ENCODE measurements at places on chromosomes 7 and 10. TPM values are rescaled to one million over a fixed set of nuclear protein-coding genes. Genes with fewer than 3 reads are reported as not detected.

TMEM213 gene
- 0.05 TPM for polyA plus RNA-seq

PRSS2 gene
- polyA plus RNA-seq: not detected

HOXA7 gene
- 11.4 TPM for polyA plus RNA-seq

SFR1 gene
- polyA plus RNA-seq: 7.0 TPM

SRRM3 gene
- 0.41 TPM for polyA plus RNA-seq

UCN3 gene
- polyA plus RNA-seq: not detected

XRCC2 gene
- 2.5 TPM for polyA plus RNA-seq

ZNF503 gene
- polyA plus RNA-seq: 8.3 TPM

PRKAR2B gene
- 6.4 TPM for polyA plus RNA-seq

CFAP58 gene
- 0.55 TPM for polyA plus RNA-seq

All from muscle of back (tissue), 13 donors.